ENCODE measurements at places on chromosomes 3 and 15.
A peak's percentile ranks its signal among the peaks of the same experiment; 100 is the strongest.

DNA sequence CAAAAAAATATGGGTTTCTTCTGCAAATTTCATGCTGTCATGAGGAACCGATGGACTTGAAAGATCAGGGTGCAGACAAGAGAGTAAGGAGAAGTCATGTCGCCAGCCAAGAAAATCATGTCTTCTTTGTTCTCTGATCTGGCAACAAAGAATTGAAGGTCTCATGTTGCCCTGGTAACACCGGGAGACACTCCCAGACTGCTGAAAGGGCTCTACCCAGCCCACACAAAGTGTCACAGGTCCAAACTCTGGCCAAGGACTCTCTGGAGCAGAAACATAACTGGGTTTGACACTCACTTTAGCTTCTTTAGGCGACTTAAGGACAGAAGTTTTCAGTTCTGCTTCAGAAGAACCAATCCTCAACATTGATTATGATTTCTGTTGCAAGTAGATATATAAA is 42.9 kb downstream of the SIDT1 start:
- DNase-seq: no peak

DNA sequence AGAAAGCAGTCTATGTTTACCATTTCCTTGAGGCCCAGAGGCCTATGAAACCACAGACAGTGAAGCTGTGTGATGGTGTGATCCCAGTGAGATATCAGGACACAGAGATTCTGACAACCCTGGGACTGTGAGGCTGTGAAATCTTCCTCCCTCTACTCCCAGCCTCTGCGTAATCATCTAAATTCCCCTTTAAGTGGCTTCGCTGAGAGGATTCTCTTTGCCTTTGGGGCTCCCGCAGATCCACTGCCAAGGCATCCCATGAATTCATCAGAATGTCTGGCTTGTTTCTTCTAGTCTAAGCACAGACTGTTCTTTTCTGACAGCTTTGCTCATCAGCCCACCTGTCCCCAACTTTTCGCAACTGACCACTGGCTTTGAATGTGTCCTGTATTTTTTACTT is 901.2 kb upstream of the NR2F2 start:
- no peak for DNase-seq

GRCh38 chr3:103437883-103438282 is 1003.1 kb downstream of the ZPLD1 start:
- DNase-seq: no peak

GRCh38 chr3:50876947-50877346 is 202.2 kb downstream of the DOCK3 start:
- DNase-seq: peak; percentile 23

DNA sequence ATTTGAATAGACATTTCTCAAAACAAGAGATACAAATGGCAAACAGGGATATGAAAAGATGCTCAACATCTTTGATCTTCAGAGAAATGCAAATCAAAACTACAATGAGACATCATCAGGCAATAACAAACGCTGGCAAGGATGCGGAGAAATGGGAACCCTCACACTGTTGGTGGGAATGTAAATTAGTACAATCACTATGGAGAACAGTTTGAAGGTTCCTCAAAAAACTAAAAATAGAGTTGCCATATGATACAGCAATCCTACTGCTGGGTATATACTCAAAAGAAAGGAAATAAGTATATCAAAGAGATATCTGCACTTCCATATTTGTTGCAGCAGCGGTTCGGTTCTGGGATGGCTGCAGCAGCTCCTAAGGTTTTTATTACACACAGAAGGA is 16.8 kb upstream of the LARS2 start:
- DNase-seq: no peak

GRCh38 chr3:124492824-124493223 is 237.4 kb upstream of the UMPS start:
- DNase-seq: no peak

DNA sequence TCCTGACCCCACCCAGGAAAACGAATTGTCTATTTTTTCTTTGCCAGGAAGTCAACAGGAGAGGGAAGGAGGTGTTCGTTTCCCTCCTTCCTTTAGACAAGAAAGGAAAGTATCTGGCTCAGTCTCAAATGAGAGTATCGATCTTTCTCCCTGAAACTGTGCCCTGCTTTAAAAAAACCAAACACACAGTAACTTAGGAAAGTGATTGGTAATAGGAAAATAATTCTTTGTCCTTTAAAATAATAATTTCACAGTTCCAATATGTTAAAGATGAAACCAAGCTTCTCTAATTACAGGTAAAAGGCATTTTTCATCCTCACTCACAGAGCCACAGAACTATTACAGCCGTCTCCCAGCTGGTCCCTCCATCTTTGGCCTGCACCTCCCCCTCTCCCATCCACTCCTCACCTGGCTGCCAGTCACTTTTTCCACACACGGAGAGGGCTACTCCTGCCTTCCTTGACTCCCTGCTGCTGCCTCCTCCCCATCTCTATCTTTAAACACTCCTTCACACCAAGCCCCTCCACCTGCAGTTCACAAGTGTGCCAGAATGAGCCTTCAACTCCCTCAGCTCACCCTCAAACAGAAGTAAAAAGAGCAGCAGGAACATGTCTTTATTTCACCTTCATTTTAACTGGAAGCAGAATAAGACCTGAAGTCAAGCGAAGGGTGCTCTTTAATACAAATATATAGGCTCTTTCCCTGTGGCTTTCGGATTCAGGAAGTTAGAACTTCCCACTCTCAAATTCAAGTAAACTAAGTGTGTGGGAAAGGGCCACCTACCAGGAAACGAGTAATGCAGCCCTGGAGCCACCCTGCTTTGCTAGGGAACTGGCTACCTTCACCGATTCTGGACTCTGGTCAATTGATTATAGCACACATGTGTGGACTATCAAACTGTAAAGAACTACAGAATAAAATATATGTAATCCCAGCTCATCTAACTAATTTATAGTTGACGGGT is 116.4 kb downstream of the SENP2 start:
- DNase-seq: no peak

GRCh38 chr3:46615050-46615775 is 2.9 kb downstream of the FAM240A start:
- no peak for DNase-seq

DNA sequence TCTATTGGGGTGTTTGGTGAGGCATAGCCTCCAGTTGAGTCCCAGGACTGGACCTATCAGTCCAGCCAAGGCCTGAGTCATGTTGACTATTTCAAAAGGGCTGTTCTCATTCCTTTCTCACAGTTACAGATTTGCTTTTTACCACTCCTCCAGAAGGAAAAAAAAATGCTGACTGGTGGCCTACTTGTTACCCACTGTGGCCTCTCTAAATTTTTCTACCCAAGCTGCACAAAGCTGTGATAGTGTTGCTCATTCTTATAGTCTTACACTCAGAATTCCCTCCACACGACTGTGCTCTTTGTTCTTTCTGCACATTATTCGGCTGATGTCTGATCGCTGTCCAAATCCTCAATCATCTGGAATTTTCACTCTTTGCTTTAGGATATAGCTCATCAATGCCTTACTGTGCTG is 1142.2 kb downstream of the IGSF11 start:
- no peak for DNase-seq

DNA sequence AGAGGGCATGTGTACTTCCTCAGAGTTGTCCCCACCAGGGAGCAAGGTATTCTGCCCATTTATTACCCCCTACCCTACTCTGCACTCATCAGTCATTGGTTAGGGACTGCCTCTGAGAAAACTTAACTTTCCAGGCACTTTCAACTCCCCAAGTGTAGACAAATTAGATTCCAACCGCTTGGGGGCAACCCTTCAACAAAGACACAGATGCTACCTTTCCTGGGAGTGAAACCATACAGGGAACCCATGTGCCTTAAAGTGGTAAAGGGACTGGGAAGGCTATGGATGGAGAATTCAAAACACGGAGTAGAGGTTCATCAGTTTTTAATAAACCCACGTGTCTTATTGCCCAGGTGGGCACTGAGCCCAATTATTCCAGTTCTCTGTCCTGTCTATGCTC is 19.4 kb upstream of the UBE2E2 start:
- DNase-seq: no peak

DNA sequence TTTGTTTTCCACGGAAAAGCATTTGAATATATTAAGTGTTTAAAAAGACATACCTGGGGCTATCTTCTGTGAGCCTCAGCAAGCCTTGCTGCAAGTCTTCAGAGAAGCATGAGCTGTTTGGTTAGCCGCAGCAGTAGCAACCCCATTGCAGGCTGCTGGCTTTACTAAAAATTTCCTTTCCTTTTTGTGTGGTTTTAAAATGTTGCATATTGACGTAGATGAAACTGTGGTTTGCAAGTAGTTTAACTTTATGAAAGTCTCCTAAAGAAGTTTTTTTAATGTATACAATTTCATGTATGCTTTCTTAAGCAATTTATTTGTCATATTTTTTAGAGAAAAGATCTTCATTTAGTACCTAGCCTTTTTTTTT is at the start of gene GPR171:
TSS of gene GPR171 (minus strand) at position 166 of the 370 bp plus-strand sequence. CDS start 3,830 bp downstream, outside the sequence.
- DNase-seq: no peak

GRCh38 chr15:35496585-35496984 is 49.4 kb downstream of the DPH6 start:
- no peak for DNase-seq

DNA sequence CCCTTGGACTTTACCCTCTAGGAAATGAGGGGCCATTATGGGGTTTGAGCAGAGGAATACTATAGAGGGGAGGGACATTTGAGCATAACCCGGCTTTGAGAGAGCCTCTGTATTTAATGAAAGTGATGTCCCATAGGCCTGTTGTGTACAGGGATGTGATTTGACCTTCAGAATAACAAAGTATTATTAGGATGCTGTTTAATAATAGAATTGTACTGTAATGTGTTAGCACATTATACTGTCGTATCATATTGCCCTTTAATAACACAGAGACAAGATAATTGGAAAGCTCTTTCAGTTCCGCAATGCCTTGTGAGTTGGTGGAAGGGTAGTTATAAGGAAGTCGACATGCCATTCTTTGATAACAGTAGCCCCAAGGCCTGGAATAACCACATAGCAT is 328.3 kb downstream of the RYR3 start:
- DNase-seq: no peak

GRCh38 chr3:113166719-113167492 is 44.5 kb upstream of the BOC start:
- DNase-seq: no peak

- no peak for DNase-seq
Measured at GRCh38 chr3:20069178-20069532, 28.9 kb downstream of the KAT2B start.

GRCh38 chr3:43477600-43477999 is 144.2 kb downstream of the ANO10 start:
- no peak for DNase-seq

GRCh38 chr3:127669541-127670228 is 3.1 kb upstream of the ABTB1 start:
- no peak for DNase-seq

GRCh38 chr15:74664670-74665069 is 31.2 kb downstream of the EDC3 start:
- no peak for DNase-seq

DNA sequence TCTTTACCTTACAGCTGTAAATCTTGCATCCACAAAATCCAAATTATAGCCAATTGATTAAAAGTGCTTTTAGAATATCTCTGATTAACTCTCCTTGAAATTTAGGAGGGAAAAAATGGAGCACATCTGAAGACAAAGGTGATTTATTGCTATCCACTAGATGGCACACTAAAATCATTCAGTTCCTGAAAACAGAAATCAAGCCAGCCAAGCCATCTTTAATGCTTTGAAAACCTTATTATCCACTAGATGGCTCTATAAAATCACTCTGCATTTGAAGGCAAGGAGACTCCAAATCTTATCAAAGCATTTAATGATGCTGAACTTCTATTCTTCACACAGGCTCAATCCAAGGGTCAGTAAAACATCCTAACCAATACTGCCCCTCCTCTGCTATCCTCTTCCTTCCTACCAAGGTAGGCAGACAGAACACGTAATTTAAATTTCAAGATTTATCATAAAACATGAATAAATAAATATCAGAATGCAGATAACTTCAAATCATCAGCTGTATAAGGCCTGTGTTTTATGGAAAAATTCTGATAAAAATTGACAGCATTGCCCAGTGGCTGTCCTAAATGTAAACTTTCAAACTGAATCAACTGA is 48.4 kb downstream of the GOLIM4 start:
- no peak for DNase-seq

DNA sequence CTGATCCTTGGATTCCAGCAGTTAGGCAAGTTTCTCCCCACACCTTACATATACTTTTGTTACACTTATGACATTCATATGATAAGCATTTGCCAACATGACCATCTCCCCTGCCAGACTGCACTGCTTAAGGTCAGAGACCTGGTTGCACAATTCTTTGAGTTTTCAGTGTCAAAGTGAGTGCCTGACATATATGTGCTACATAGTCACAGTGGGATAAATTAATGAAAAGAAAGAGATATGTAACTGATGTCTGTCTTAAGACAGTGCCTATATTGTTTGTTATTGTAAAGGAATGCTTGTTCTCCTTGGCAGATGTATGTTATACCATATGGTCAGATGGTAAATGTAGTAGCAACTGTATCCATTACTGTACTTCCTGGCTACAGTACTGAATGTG is 3.5 kb upstream of the DCUN1D1 start:
- no peak for DNase-seq

DNA sequence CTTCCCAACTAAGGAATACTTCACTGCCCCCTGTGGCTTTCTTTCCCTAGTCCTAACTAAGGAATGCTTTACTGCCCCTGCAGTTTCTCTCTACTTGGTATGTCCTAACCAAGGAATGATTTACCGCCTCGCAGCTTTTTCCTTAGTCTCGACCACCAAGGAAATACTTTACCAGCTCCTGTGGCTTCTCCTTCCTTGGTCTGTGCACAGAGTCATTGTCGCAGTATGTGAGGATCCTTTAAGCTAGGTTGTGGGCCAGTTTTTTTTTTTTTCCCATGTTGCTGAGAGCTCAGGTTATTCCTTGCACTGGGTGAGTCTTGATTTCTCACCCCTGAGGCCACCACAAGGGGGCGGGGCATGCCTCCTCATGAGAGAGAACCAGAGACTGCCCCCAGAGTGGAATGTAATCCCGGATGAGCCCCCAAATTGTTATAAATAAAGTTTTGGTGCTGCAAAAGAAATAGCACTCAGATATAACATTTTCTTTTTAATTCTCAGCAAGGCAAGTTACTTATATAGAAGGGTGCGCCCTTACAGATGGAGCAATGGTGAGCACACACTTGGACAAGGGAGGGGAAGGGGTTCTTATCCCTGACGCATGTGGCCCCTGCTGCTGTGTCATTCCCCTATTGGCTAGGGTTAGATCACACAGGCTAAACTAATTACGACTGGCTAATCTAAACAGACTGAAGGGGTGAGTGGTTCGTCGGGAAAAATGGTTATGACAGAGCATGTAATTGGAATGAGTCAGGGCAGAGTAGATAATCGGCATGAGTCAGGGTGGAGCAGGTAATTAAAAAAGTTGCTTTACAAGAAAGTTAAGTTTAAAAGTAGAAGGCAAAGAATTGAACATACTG is 27.0 kb downstream of the NDUFB4 start:
- DNase-seq: no peak

- DNase-seq: no peak
Measured at GRCh38 chr3:135368781-135369180, 573.7 kb downstream of the EPHB1 start.

- no peak for DNase-seq
Measured at GRCh38 chr3:78455166-78455565, 1312.6 kb downstream of the ROBO1 start.

Measured in GOT3 (cell line).